ENCODE measurements at places on chromosomes 12 and 14. TPM values are rescaled to one million over a fixed set of nuclear protein-coding genes. Genes with fewer than 3 reads are reported as not detected.

IAPP gene
- not detected for total RNA-seq

GRCh38 chr12:131830335-131830913, 2.2 kb downstream of the MMP17 start:
- DNase-seq = peak; percentile 80

FGF6 gene
- not detected for total RNA-seq

PIANP gene
- total RNA-seq = 0.34 TPM

DNA sequence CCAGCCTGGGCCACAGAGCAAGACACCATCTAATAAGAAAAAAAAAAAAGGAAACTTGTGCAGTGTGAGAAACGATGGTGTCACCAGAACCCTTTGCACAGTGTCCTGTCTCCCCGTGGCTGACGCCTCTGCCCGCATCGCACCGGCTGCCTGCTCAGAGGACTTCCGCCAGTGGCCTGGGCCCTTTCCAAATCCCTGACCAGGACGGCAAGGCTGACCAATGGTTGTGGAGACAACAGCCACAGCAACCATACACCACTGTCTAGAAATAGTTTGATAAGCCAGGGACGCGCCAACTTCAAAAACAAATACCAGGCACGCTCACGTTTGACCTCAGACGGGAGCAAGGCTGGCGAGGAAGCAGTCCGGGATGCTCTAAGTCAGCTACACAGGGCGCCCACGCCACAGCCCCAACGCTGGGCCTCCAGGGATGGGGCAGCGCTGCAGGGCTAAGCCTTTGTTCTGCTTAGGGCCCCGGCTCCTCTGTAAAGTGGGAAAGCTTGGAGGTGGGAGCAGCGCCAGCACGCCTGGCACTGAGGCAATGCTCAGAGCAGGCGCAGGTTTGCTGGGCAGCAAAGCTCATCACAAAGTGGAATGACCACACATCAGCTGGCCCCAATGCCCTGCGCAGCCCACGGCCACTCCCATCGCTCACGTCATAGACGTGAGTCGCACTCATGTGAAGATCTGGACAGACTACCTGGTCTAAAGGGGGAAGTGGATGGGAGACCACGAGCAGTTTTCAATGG, 12.5 kb downstream of the PGAM5 start:
- peak; percentile 26 for DNase-seq

GRCh38 chr12:99029511-99030271, 384.6 kb downstream of the APAF1 start:
- no peak for DNase-seq

DNA sequence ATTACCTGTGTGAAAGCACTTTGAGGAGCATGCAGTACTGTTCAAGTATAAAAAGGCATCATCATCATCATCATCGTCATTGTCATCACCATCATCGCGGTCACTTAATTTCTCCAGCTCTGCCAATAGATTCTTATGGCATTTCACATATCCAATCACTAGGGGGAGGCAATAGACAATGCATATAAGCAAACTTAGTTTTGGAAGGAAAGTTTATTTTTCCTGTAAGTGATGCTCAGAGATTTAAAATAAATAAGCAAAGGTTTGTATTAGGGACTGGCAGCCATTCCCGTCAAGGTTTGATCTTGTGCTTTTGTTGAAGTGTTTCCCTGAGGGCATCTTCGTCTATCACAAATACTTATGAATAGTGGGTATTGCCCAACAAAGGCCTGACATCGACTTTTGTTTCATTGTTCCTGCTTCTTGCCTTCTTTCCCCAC, 127.4 kb downstream of the KTN1 start:
- DNase-seq = peak; percentile 50

ADGRD1 gene
- total RNA-seq = not detected

DNA sequence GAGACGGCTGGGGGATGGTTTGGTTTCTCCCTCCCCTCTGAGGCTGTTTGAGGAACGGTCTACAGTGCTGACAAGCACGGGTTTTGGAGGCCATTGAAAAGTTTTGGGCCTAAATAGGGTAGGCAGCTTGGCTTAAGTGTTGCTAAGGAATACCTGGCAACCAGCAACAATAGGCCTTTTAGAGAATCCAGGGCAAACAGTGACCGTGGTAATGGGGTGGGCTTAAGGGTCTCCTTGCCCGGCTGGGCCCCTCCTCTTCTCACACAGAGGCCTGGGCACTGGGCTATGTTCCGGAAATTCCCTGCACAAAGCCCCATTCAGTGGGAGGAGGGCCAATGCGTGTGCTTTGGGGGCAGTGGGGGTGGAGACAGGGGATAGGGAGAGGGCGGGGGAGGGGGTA, 55.4 kb downstream of the ASCL1 start:
- DNase-seq = no peak

DNA sequence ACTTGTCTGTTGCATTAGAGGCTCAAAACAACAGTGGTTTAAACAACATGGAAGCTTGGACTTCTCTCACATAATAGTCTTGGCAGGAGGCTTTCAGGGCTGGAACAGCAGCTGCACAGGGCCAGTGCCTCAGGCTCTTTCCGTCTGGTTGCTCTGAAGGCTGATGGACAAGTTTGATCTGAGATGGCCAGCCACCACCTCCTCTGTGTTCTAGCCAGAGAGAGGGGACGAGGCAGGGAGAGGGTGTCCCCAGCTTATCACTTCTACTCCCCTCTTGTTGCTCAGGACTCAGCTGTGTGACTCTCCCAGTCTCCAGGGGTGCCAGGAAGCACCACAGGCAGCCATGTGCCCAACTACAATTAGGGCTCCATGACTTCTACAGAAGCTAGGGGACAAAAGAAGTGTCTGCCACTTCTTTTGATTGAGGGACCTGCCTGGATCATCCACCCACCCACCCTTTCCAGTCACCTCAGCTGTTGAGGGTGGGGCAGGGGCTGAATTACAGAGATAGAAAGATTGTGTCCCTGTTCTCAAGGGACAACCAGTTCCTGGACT, 46.6 kb downstream of the SMIM41 start:
- no peak for DNase-seq

MTHFD1 gene
- 82.1 TPM for total RNA-seq

KLHL42 gene
- 19.8 TPM for total RNA-seq

ZNF219 gene
- total RNA-seq = 19.1 TPM

DNA sequence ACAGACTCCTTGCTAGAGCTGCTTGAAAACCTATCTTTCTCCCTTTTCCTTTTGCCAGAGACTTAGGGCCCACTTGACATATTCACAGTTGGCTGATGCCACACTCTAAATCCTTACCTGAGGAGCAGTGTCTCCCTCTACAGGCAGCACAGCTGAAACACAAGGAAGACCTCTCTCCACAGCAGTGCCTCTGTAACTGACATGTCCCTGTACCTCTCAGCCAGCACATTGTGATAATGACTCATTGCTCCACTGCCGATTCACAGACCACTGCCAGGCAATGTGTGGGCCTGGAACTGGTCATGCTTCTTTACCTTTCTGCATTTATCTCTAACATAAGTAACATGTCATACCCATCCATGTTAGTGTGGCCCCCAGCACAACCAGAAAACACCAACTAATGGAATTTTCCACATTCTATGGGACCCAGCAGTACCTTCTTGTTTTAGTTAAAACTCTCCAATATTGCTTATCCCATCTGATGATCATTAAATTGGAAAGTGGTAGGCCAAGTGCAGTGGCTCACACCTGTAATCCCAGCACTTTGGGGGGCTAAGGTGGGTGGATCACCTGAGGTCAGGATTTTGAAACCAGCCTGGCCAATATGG, 56.5 kb downstream of the GTF2A1 start:
- peak; percentile 88 for DNase-seq

DNA sequence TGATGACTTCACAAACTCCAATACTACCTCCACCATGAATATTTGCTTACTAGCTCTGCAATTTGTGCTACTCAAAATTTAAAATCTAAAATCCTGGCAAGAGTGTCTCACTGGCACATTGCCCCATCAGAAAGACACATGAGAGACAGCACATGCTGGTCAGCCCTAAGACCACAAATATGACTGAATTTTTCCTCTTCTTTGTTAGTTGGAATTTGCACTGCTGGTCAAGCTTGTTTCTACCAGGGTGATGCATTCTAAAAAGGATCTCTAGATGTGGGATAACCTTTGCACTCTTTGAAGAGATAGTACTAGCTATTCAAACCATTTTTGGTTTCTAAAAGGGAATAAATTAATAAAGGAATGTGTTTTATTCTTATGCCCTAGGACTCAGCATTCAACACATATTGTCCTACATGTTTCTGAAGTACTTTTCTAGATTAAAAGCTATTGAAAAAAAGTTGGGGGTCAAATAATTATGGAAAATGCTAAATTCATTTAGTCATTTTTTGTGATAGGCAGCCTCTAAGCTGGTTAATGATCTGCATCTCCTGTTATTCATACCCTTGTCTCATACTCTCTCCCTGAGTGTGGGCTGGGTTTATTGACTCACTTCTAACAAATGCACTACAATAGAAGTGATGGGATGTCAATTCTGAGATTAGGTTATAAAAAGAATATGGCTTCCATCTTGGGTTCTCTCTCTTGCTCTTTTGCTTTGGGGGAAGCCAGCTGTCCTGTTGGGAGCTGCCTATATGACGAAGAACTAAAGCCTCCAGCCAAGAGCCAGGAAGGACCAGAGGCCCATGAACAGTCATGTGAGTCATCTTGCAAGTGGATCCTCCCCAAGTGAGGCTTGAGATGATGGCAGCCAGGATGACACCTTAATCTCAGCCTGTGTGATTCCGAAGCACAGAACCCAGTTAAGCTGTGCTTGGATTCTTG, 211.5 kb upstream of the CRY1 start:
- no peak for DNase-seq

ANKRD33 gene
- total RNA-seq = not detected

DEGS2 gene
- total RNA-seq = 0.58 TPM

Measured in LHCN-M2 (cell line).